ENCODE measurements at places on chromosomes 2 and 18.

- DNase-seq, result no peak
These were observed 7.5 kb upstream of the HAAO start for GRCh38 chr2:42799881-42800280.

DNA sequence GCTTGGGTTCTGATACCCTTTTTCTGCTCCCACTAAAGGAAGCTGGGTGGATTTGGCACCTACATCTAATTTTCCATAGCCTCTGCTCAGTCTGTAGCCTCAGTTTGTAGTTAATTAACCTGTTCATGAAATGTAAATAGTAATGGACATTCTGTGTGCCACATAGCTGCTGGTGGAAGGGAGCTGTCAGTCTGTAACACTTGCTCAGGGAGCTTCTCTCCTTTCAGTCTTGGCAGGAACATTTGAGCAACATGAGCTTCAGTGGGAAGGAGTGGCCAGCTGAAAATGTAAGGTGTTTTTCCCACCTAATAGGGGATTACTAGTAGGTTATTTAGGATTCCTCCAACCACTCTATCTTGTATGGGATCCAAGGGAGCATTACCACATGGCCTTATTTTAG, 203.4 kb downstream of the ASXL3 start:
- DNase-seq, result no peak

DNA sequence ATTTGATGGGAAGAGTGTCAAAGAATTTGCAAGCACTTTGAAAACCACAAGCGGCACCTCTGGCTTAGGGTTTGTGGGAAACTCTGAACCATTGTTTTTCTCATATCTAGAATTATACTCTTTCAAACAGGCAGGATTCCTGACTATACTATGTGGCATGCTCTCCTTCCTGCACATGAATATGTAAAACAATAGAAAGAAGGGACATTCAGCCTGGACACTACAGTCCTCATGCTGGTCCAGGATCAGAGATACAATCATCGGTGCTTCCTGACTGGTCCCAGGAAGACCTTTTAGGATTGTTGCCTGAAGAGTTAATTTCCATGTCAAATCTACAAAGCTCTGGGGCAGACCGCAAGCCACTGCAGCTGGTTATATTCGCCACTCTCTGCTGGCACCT, 55.7 kb upstream of the RASGRP3 start:
- no peak for DNase-seq

GRCh38 chr18:38481576-38481975, 916.0 kb upstream of the CELF4 start:
- DNase-seq, result no peak

DNA sequence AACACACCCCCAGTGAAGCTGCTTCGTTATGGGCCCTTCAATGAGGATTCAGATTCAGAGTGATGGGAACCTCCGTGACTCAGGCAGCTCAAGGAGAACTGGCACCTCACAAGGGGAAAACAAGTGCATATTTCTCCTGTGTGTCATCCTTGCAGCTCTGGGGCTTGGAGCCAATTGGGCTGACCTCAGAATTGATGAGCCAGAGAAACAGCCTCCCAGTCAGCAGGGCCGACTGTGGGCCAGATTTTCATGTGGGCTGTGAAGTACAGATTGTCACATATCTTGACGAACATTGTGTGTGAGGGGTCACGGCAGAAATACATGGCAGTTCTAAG, 189.6 kb upstream of the SP5 start:
- no peak for DNase-seq

DNA sequence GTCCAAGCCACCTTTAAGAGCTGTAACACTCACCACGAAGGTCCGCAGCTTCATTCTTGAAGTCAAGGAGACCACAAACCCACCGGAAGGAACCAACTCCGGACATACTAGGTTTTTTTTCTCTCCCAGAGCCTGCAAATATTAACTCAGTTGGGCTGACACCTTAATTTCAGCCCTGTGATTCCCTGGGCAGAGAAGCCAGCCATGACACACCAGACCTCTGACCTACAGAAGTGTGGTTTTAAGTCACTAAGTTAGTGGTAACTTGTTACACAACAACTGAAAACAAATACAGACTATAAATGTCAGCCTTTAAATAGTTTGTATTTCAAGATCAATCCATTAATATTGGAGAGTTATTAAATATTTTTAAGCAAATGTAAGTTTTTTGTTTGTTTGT, 855.1 kb downstream of the TMEM182 start:
- no peak for DNase-seq

DNA sequence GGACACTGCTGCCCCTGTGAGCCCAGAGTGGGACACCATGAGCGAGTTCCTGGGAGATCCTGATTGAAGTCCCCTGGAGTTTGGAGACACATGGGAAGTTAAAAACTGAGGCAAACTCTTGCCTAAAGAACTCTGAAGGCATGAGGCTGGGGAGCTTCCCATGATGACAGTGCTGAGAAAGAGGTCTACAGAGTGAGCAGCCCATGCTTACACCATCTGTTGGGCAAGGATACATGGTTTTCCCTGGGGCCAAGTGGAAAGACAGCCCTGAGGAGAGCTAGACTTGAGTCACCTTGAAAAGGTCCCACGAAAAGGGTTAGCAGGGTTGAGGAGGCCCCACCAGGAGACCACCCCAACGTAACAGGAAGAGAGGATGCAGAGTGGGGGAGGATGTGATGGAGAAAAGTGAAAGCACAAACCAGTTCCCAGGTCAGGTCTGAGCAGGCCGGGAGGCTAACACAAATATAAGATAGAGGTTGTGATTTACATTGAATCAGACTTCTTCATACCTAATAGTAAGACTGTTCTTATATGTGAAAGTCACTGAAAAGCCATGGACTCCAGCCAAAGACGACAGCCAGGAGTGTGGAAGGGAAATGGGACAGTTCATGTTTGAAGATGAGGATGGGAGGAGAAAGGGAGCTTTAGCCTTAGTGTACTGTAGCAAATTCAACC, 13.5 kb upstream of the FEZ2 start:
- DNase-seq, result no peak

DNA sequence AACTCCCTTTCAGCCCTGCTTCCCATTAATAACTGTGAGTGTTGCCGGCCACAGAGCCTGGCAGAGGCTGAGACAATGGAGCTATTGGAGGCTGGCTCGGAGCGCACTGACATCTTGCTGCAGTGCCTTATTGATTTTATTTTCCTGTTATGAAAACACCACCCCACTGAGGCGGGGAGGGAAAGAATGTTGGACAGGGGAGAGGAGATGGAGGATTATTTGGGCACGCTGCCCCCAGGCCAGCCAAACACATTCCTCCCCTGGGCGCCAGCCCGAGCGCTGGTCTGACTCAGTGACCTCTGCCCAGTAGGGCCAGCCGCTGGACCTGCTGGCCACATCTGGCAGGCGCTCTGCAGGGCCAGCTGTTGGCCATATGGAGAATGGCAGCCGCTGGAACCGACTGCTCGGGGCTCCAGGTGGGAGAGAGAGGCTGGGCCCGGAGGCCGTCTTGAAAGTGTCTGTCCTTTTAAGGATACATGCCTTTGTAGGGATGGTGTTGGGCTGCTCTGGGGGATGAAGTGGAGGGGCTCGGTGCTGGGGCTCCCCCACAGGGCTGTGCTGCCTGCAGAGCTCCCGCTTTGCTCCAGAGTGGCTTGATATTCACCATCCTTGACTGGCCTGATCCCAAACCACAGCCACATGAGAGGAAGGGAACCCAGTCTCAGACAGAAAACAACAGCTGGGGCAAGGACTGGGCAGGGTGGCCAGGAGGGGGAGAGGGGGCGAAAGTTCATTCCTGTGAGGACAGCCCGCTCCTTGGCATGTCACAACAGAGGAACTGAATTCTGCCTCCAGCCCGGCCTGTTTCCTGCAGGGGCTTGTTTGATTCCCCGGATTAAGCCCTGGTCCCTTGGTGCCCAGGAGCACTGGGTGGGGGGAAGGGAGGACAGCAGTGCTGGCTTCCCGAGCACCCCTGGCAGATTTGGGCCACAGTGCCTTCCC, 179.0 kb downstream of the KLHL29 start:
- no peak for DNase-seq

DNA sequence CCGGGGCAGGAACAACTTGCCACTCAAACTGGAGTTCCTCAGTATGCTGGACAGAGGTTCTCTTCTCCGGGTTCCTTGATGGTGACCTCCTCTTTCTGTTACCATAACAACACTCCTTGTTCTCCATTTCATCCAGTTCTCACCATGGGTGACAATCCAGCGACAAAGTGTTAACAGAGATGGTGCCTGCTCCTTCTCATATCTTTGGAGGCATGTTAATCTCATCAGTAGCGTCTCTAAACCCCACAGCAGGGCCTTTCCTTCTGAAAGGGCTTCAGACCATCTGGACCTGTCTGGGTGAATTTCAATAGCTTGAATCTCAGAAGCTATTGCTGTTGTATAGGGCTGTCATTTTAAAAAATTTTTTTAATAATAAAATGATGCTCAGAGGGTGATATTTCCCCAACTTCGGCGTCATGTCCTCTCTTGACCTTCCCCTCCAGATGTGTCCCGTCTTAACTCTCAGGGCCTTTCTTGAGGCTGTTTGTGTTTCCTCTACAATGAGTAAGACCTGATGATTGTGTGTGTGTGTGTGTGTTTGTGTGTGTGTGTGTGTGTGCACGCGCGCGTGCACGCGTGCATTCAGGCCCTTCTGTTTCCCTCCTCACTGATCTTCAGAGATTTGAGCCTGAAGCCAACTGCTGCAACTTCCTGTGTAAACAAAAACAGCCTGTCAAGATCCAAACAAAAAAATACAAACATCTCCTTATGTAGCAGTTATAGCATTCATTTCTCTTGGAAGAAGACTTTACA, 24.3 kb upstream of the CETN1 start:
- DNase-seq, result no peak

- no peak for DNase-seq
These were observed 96.0 kb downstream of the TNS1 start for GRCh38 chr2:217906798-217907197.

DNA sequence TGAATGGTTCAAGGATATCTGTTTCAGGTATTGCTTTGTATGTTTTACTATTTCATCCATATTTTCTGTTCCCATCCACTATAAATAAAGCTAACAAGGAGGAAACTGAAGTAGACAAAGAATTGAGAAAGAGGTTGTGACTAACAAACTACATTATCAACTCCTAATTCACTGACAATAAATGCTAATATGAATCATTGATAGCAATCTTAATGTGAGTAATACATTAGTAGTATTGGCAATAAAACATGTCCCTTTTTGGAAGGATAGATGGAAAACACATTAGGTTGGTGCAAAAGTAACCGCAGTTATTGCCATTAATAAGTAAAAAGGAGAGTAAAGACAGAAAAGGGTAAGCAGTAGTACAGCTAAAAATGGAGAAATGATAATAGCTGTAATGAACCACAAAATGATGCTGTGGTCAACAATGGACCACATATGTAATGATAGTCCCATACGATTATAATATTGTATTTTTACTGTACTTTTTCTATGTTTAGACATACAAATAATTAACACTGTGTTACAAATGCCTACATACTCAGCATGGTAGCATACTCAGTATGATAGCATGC, 104.7 kb downstream of the THADA start:
- no peak for DNase-seq

- no peak for DNase-seq
These were observed 134.6 kb downstream of the DHRS9 start for GRCh38 chr2:169203952-169204351.

GRCh38 chr18:9604348-9604747, 10.0 kb downstream of the PPP4R1 start:
- DNase-seq, result no peak

DNA sequence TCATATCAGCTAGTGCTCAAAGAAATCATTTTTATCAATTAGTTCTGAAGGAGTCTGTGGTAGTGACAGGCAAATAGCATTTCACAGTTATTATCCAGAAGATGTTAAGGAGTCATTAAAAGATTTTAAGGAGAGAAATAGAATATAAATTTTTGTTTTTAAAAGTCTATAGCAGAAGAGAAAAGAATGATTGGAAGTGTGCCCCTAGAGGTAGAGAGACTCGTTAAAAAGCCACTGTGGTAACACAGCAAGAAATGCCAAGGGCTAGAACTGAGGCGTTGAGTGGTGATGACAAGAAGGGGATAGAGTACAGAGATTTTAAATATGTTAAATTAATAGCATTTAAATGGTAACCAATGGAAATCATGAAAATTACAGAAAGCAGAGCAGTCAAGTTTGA, 78.3 kb downstream of the VWC2L start:
- DNase-seq, result no peak

GRCh38 chr18:8548186-8548585, 61.1 kb upstream of the RAB12 start:
- DNase-seq, result no peak

DNA sequence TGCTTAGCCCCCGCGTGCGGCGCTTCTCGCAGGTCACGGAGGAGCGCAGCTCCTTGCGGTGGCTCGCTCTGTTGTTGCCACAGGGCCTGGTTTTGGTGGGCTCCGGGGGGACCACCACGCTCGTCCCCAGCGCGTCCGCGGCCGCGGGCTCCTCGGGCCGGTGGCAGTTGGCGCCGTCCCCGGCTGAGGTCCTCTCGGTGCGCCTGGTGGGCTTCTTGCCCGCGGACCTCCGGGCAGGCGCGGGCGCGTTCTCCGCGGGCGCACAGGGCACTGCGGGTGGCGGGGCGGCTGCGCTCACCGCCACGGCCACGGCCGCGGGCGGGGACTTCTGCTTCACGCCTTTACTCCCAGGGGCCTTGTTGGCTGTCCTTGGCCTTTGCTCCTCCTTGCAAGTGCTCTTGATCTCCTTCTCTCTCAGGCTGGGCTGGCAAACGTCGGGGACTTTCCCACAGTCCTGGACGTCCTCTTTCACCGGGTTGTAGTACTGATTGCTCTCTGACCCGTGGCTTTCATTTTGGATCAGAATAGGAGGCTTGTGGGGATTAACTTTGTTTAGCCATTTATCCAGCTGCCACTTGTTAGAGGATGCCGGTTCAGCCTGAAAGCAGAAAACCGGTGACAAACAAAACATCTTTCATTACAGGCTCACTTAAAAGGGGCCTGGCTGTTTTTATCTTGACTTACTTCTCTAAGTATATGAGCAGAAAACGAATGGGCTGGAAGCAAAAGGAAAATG, 104.0 kb upstream of the REV1 start:
- no peak for DNase-seq

GRCh38 chr2:11764920-11765319, 18.5 kb downstream of the LPIN1 start:
- no peak for DNase-seq

DNA sequence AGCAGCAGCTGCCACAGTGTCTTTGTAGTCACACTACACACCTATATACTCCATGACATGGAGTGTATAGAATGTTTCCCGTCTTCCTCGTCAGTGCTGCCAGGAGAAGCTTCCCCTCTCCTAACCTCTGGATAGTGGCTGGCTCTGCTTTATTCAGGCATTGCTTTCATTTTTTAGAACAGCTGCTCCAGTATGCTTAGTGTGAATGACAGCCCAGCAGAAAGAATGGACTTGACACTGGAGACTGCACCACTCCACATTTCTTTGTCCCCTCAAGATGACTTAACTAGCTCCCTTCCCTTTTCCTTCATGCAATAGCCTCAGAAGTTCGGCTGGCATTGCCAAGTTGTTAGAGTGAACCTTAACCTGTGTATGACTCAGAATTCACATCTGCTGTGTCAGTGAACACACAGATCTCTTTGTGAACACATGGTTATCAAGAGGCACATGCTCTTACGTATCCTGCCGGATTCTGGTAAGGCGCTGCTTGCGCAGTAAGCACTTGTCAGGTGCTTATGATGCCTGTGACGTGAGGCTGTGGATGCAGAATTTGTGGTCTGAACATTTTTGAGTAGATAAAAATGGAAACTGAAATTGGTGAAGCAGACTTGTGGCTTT, 73.9 kb downstream of the NEDD4L start:
- no peak for DNase-seq

Data from activated CD4-positive, alpha-beta T cell treated with anti-CD3 and anti-CD28 coated beads, Interleukin-2, amount 10 ng/mL, durations not matched to agents 24 days and 14 days (primary cell).